Activated naive CD4-positive, alpha-beta T cell treated with anti-CD3 and anti-CD28 coated beads, Interleukin-2, amount 50 U/mL, for 72 hours (primary cell): ENCODE measurements at places on chromosomes 6 and 20. TPM values are rescaled to one million over a fixed set of nuclear protein-coding genes. Genes with fewer than 3 reads are reported as not detected.

GRCh38 chr6:122077603-122078002 lies 321.8 kb upstream of the HSF2 start:
- no peak for DNase-seq

- DNase-seq, result no peak
These were observed 223.1 kb upstream of the MYLIP start for GRCh38 chr6:15905488-15906419.

DNA sequence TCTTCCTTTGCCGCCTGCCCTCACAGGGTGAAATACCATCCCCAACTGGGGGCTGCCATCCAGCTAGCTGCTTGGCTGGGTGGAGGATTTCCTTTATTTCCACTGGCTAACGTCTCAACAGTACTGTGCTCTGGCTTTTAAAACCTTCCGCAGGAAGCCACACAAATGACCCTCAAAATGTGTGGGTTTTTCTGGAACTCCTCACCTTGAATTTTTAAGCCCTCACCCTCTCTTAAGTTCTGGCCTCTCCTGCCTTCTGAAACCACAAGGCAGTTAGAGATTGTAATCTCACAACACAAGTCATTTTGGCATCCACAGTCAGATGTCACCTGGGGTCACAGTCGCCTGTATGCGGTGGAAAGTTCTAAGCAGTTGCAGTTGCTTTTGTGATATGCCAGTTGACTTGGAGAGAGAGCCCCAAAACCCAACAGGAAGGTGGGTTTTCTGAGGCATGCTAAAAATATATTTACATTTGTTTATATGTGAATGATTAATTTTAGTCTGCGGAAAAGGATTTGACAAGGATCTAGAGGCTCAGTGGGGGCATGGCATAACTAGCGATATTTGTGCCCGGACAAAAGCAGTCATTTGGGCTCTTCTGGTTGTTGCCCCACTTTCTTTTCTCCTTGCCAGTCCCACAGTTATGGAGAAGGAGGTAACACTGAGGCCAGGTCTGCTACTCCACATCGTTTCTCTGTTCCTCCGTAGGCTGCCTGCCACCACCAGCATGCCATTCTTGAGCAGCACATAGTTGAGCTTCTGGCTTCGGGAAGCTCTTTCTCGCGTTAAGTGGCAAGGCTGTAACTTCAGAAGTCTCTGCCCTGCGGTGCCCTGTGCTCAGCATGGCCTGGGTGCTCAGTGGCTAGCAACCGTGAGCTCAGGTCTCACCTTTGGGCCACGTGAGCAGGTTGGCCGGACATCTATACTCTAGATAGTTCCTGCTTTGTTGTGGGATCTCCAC lies 335.3 kb downstream of the CD83 start:
- peak; percentile 79 for DNase-seq

GRCh38 chr6:168318090-168318489 lies 1.5 kb downstream of the DACT2 start:
- DNase-seq, result no peak

DNA sequence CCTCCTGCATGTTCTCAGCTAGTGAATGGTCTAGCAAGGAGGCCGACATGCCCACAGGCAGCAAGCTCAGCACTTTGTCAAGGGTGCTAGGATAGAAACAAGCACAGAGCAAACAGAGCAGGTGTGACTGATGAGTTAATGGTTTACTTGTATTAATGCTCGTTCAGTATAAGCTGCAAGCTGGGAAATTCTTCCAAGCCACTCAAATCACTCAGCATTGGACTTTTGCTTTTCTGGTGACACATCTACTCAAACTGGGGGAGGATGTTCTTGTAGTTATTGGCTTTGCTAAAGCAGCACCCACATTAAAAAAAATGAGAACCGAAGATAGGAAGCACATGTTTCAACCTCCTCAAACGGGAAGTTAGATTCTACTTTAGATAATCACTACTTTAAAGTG lies 43.1 kb upstream of the NEDD9 start:
- DNase-seq, result no peak

DNA sequence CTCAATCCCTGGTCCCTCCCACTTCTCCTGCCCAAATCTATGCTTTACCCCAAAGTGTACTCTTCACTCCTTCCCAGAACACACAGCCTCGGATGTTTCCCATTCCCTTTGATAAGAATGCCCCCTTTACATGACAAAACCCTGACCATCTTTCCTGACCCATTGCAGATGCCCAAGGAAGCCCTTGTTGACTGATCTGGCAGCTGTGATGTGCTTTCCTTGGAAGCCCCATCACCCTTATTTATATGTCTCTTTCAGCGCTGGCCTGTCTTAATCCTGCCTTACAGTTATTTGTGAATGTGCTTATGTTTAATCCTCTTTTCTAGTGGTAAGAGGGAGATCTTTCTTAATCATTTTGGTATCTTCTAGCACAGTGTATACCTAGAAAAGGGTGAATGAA lies 523.1 kb downstream of the CD83 start:
- no peak for DNase-seq

DNA sequence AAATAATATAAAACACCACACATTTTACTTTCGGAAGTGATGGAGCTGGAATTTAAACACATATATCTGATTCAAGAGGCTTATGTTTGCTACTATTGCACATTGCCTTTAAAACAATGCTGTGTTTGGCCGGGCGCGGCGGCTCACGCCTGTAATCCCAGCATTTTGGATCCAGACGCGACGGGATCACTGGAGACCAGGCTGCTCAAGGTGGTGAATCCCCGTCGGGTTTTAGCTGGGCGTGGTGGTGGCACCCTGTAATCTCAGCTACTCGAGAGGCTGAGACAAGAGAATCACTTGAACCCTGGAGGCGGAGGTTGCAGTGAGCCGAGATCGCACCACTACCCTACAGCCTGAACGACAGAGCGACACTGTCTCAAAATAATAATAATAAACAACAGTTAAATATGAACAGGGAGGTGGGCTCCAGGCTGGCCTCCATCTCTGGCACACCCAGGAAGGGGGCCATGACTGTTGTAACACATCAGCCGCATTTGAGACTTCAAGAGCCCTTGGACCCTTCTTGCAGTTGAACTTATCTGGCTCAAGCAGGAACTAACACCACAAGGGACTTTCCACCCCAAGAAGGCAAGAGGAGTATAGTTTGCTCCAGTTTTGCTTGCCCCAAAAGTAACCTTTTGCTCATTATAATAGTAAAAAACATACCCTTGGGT lies 127.1 kb upstream of the ZNF184 start:
- no peak for DNase-seq

DNA sequence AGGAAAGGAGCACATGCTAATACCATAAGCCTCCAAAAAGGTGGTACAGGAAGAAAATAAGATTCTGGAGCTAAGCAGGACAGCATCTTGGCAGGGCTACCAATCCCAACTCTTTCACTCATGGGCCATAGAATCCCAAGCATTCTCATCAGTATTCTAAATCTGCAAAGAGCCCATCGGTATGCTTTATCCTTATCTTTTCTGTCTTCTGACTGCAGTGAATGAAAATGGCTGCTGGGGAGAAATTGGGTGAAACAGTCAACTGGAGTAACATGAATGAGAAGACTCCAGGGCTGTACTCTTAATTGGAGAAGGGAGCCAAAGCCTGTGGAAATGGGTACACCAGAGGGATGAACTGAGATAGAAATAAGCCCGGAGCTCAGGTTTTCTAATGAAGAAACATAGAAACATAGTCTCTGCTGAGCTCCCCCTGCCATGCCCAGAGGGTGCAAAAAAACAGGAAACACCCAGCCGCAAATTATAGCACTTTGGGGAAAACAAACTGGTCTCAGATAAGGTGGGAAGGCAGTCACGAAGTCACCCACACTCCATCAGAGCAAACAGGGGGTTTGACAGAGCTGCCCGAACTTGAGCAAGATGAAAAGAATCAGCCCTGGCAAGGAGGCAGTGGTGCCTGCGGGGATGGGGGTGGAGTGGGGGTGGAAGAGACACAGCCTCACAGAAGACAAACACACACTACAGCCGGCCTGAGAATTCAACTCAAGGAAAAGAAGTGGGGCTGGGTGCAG lies 35.4 kb upstream of the E2F3 start:
- no peak for DNase-seq

GRCh38 chr6:139905404-139906052 lies 531.1 kb upstream of the CITED2 start:
- DNase-seq, result no peak

DNA sequence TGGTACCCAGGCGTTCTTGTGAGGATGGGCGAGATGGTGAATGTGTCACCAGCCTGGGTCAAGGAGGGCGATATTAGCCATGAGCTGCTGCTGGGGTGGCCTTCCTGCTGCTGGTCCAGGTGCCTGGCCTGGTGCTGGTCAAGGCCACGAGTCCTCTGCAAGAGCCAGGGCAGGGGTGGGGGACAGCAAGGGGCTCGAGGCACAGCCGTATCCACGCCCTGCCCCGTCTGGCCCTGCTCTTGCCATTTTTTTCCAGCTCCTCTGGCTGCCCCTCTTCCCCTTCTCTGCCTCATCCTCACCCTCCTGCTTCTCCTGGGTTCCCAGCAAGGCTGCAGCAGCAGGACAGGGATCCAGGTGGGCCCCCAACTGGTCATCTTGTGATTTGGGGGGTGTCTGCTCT lies 51.2 kb downstream of the CDH4 start:
- DNase-seq, result no peak

- DNase-seq, result no peak
These were observed at the start of gene PPP1R14C for GRCh38 chr6:150142670-150143515. PPP1R14C (plus strand) TSS chr6:150143044; CDS start chr6:150143193, 149 bp downstream.

DNA sequence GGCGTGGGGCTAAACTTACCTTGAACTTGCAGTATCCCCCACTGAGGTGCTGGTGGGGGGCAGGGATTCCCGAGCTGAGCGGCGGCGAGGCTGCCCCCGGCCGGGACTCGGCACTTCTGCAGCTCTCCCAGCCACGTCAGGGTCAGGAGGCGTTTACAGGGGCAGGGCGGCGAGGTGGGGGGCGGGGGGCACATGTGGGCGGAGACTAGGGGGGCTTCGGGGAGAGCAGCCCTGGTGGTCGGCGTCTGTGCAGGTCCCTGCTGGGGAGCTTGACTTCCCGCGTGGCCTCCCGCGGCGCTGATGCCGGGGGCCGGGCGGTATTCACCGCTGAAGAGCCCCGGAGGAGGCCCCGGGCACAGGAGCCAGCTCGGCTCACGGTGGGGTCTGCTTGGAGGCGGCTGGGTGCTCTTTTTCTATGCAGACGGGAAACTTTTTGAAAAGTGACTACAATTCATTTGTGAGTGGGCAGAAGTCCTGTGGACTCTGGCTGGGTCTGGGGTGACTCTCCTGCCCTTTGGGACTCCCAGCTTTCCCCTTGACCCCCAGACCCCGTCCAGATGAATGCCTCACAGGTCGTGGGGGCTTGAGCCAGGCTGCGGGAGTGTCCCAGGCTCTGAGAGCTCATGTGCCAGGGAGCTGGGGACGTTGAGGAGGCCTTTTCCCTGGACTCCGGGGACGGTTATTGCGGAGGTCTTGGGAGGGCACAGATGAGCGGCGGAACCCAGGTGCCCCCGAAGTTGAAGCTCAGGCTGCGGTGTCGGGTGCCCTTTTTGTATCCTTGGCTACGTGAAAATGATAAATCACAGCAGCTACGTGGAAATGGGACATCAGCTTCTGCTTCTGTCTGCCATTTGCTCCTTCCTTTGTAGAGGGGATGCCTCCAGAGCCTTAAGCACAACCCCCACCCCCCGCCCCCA lies 75.9 kb upstream of the GATA5 start:
- no peak for DNase-seq

GRCh38 chr6:130760006-130760405 lies 67.2 kb upstream of the SMLR1 start:
- no peak for DNase-seq

GRCh38 chr6:35727231-35727934 lies 9.4 kb upstream of the ARMC12 start:
- no peak for DNase-seq

GRCh38 chr6:80638213-80639055 lies 532.0 kb downstream of the BCKDHB start:
- DNase-seq, result no peak

GRCh38 chr6:133895573-133896343 lies 6.8 kb downstream of the TCF21 start:
- DNase-seq, result no peak

The PI16 gene
- 0.30 TPM for total RNA-seq

The SLC22A3 gene
- not detected for total RNA-seq

The SIM1 gene
- not detected for total RNA-seq

The NFKBIL1 gene
- total RNA-seq, result 39.7 TPM

The PTCRA gene
- not detected for total RNA-seq
